ENCODE measurements at places on chromosomes 5 and 9. TPM values are rescaled to one million over a fixed set of nuclear protein-coding genes. Genes with fewer than 3 reads are reported as not detected.

DNA sequence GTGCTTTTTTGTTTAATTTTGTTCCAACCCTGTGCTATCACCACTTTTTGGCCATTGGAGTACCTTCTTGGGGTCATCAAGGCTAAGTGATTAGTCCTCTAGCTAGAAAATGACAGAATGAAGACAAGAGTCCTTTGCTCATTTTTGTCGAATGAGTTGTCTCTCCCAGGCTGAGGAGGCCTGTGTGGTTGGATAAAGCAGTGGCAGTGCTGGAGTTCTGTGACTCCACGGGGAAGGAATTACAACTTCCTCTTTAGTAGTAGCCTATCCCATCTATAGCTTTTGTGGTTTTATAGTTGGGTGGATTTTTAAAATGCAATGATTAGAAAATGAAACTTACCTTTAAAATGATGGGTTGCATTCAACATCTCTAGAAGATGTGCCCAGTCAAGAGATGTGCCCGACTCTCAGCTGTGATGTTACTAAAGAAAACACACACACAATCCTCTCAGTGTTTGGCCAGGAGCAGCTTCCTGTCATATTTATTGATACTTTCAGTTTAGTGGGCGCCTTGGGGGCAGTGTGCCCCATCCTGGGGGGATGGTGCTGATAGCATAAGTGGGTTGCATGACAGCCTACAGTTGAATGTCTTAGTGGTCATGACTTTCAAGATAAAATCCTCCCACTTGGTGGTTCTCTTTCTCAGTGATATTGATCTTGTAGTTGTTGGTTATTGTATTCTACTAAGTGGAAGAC, 11.9 kb downstream of the OTULINL start:
- no peak overlapping the region for H3K4me3 ChIP-seq
- H3K27ac ChIP-seq = no peak overlapping the region
- no peaks in the 10 kb centered on the region for H3K36me3 ChIP-seq
- no peaks in the 10 kb centered on the region for H3K4me1 ChIP-seq

- no peak overlapping the region for H3K4me3 ChIP-seq
- no peaks in the 10 kb centered on the region for H3K4me1 ChIP-seq
Observed at GRCh38 chr5:160133071-160133917, 14.0 kb upstream of the PWWP2A start.

- H3K4me3 ChIP-seq = peak overlapping the region; percentile 5
- H3K27me3 ChIP-seq = peaks cover 33% of the 10 kb centered on the region
- H3K27ac ChIP-seq = no peak overlapping the region
Observed at GRCh38 chr9:127926906-127927200, 3.7 kb downstream of the PIP5KL1 start.

- H3K4me1 ChIP-seq = no peaks in the 10 kb centered on the region
- H3K36me3 ChIP-seq = no peaks in the 10 kb centered on the region
- no peak overlapping the region for H3K27ac ChIP-seq
- no peak for DNase-seq
- no peak overlapping the region for H3K4me3 ChIP-seq
Observed at GRCh38 chr5:17123010-17123409, 94.4 kb upstream of the BASP1 start.

DNA sequence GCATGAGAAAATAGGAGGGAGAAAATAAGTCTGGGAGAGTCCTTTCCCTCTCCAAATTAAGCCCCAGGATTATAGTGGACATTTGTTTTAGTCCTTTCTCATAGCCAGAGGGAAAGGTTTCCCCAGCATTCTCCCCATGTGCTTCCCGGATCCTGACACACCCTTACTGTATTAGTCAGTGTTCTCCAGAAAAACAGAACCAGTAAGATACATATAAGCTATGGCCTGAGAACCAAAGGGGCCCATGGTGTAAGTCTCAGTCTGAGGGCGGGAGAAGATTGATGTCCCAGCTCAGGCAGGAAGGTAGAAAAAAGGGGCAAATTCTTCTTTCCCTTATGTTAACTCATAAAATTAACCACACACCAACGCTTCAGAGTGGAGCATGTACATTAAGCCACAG, 25.6 kb upstream of the SPATA31D4 start:
- no peak overlapping the region for H3K4me3 ChIP-seq
- no peaks in the 10 kb centered on the region for H3K4me1 ChIP-seq
- H3K27ac ChIP-seq = no peak overlapping the region
- no peaks in the 10 kb centered on the region for H3K36me3 ChIP-seq
- H3K27me3 ChIP-seq = no peaks in the 10 kb centered on the region
- DNase-seq = no peak

DNA sequence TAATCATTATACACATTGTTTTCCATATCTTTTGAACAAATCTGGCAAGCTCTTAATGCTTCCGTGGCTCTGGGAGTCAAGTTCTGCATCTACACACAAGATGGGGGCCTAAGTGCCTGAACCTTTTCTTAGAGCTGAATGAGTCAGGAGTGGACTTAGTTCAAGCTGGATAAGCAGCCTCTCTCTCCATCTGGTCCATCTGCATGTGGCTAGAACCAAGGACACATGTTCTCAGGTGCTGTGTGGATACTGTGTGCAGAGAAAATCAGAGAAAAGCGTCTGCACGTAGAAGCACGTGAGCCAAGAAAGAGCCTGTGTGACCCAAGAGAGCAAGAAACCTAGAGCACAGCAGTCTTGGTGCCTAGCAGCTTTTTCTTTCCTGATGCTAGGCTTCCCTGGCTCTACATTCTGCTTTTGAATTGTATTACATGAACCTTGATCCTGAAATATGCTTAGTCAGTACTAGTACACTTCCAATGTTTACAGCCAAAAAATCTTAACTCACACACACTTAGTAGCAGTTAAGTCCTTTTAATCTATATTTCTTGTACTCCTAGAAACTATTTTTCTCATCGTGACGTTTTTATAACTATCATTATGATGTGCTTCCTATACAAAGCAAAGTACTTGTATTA, 1798.9 kb downstream of the MAT2B start:
- H3K27ac ChIP-seq = no peak overlapping the region
- no peaks in the 10 kb centered on the region for H3K27me3 ChIP-seq
- no peak overlapping the region for H3K4me3 ChIP-seq
- DNase-seq = no peak
- no peaks in the 10 kb centered on the region for H3K4me1 ChIP-seq

- H3K4me3 ChIP-seq = no peak overlapping the region
- no peaks in the 10 kb centered on the region for H3K27me3 ChIP-seq
- H3K36me3 ChIP-seq = no peaks in the 10 kb centered on the region
- no peak overlapping the region for H3K27ac ChIP-seq
- DNase-seq = no peak
Observed at GRCh38 chr9:100408546-100409175, 18.3 kb upstream of the MSANTD3 start.

DNA sequence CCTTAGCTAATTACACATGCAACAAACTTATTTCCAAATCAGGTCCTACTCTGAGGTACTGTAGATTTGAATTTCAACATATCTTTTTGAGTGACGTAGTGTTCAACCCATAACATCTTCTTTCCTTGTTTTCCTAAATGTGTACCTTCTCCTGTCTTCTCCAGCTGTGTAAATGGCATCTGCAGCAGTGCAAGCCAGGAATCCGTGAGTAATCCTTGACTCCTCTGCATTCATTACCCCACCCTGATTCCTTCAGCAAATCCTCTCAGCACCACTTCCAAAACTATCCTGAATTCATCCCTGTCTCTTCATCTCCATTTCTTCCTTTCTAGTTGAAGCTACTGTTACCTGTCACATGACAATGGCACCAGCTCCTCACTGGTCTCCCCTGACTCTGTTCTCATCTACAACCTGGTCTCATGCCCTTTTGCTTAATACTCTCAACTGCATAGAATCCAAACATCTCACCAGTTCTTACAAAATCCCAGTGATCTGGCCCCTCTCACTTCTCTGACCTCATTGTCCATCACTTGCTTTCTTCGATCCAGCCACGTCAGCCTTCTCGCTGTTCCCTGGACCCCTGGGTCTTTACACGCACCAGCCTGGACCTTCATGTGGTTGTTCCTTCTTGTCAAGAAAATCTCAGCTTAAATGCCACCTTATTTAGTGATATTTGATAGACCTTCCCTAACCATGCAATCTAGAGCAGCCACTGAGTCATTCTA, 14.6 kb upstream of the TRAF1 start:
- H3K27me3 ChIP-seq = no peaks in the 10 kb centered on the region
- H3K4me1 ChIP-seq = peaks cover 35% of the 10 kb centered on the region
- H3K27ac ChIP-seq = peak overlapping the region; percentile 84

DNA sequence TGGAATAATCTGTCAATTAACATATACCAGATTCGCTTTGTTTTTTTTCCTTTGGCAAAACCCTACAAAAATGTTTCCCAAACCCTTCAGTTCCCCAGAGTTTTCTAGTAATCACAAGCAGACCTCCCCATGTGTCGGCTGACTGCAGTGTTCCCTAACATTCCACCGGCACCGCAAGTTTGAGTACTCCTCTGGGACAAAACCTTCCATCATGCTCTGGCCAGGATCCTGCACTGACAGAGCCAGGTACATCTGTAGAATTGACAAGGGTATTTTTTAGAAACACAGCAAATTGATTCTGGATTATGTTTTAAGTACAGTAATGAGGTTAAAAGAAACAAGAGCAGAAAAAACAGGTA, 174.7 kb downstream of the GAS1 start:
- H3K4me3 ChIP-seq = no peak overlapping the region
- no peaks in the 10 kb centered on the region for H3K27me3 ChIP-seq
- DNase-seq = no peak
- H3K4me1 ChIP-seq = no peaks in the 10 kb centered on the region
- H3K36me3 ChIP-seq = no peaks in the 10 kb centered on the region
- H3K27ac ChIP-seq = no peak overlapping the region

DNA sequence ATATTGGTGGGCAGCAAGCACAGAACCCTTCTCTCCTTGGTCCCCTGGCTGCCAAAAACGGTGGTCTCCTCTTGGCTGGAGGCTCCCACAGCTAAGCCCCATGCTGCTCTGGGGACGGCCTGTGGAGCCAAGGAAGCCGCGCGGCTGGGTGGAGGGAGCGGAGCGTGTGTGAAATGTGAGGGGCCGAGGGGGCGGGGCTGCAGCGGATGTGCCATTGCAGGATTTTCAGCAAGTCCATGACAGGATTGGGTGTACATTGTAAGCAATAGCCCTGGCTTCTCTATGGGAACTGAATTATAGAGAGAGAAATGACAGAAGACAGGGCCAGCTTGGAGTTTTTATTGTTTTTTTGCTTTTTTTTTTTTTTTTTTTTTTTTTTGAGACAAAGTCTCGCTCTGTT, 336.5 kb downstream of the DIRAS2 start:
- no peaks in the 10 kb centered on the region for H3K36me3 ChIP-seq
- no peak overlapping the region for H3K4me3 ChIP-seq
- no peak for DNase-seq
- peaks cover 13% of the 10 kb centered on the region for H3K4me1 ChIP-seq
- H3K27ac ChIP-seq = no peak overlapping the region

GRCh38 chr9:20551835-20552234, 70.5 kb downstream of the MLLT3 start:
- H3K27me3 ChIP-seq = no peaks in the 10 kb centered on the region
- no peak overlapping the region for H3K27ac ChIP-seq
- no peak overlapping the region for H3K4me3 ChIP-seq
- no peak for DNase-seq

MED7 gene
- 10.0 TPM for total RNA-seq

PIP5KL1 gene
- total RNA-seq = 0.16 TPM

LCN1 gene
- total RNA-seq = not detected

AMACR gene
- 5.3 TPM for total RNA-seq

PCA3 gene
- not detected for total RNA-seq

OR1L4 gene
- total RNA-seq = not detected

RLN2 gene
- not detected for total RNA-seq

PCDHAC1 gene
- 0.71 TPM for total RNA-seq

Measured in sigmoid colon (tissue), 7 donors.